ENCODE measurements at places on chromosomes 4 and X.

GRCh38 chrX:113906168-113906567, 677.7 kb upstream of the HTR2C start:
- no peak for DNase-seq

GRCh38 chr4:174716986-174717770, 111.9 kb downstream of the GLRA3 start:
- DNase-seq, result no peak

GRCh38 chrX:70535198-70535597, 90.6 kb downstream of the DLG3 start:
- no peak for DNase-seq

GRCh38 chrX:123172869-123173268, 11.2 kb upstream of the GRIA3 start:
- DNase-seq, result no peak

DNA sequence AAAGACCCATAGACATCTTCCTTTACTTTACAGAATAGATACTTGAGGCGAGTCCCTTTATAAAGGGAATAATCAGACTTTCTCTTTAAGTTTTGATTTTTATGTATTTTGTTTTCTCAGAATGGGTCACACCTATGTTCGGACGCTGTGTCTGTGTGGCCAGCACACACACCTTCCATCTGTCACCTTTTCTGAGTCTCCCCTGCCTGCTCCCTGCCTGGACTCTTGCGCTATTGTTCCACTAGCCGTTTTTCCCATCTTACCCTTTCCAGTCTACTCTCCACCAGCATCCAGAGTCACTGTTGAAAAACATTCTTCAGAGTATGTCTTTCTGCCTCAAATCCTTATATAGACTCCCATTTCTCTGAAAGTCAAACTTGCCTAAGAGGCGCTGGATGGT, 236.1 kb downstream of the MAML3 start:
- no peak for DNase-seq

DNA sequence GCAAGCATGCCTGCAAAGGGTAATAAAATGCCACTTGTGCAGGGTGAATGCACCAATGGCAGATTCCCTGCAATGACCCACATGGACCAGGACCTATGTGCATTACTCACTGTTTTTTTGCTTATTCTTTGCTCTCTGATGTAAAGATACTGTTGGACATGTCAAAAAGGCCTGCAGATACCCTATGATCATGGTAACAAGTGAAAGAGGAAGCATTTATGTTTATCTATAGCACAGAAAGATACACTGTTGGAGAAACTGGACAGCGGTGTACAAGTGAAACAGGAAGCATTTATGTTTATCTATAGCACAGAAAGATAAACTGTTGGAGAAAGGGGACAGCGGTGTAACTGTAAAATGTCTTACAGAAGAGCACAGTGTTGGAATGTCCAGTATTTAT, 127.5 kb downstream of the PAPSS1 start:
- no peak for DNase-seq

GRCh38 chrX:23493941-23494374, 159.3 kb downstream of the PTCHD1 start:
- DNase-seq, result peak; percentile 34

DNA sequence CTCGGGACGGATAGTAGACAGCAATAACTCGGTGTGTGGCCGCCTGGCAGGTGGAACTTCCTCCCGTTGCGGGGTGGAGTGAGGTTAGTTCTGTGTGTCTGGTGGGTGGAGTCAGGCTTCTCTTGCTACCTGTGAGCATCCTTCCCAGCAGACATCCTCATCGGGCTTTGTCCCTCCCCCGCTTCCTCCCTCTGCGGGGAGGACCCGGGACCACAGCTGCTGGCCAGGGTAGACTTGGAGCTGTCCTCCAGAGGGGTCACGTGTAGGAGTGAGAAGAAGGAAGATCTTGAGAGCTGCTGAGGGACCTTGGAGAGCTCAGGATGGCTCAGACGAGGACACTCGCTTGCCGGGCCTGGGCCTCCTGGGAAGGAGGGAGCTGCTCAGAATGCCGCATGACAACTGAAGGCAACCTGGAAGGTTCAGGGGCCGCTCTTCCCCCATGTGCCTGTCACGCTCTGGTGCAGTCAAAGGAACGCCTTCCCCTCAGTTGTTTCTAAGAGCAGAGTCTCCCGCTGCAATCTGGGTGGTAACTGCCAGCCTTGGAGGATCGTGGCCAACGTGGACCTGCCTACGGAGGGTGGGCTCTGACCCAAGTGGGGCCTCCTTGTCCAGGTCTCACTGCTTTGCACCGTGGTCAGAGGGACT, 5.7 kb upstream of the MSANTD1 start:
- no peak for DNase-seq

All from MCF 10A (cell line).